ENCODE measurements at places on chromosomes 5 and 9.

- DNase-seq = no peak
These were observed 300.3 kb downstream of the EFNA5 start for GRCh38 chr5:107370396-107370968.

GRCh38 chr5:1431021-1431811, 14.0 kb downstream of the SLC6A3 start:
- DNase-seq = no peak

GRCh38 chr9:88826181-88826580, 165.1 kb upstream of the S1PR3 start:
- DNase-seq = no peak

DNA sequence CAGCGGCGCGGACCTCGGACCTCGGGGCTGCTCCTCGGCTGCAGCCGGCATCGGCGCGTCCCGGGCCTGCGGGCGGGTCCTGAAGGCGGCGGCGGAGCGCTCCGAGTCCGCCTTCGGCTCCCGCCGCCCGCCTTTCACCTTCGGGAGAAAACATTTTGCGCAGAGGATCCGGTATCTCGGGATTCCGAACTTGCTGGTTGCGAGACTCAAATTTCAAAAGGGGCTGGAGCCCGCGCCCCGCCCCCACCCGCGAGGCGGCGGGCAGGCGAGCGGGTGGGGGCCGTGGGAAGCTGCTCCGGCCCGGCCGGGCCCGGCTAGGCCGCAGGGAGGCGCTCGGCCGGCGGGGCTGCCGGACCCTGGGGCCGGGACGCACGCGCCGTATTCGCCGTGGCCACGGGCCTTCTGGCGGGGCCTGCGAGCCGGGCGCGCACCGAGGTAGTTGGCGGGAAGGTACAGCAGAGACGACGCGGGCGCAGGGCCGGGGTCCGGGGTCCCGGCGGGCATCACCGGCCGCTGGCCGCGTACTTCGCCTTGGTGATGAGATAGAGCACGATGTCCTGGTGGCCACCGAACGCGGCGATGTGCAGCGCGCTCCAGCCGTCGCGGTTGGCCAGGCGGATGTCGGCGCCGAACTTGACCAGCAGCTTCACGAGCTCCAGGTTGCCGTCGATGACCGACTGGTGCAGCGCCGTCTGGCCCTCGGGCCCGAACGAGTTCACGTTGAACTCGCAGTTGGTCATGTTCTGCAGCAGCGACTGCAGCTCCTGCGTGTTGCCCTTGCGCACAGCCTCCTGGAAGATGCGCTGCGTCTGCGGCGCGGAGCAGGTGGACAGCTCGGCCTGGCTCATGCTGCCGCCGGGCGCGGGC, 757 bp downstream of the NRARP start:
- no peak for DNase-seq

DNA sequence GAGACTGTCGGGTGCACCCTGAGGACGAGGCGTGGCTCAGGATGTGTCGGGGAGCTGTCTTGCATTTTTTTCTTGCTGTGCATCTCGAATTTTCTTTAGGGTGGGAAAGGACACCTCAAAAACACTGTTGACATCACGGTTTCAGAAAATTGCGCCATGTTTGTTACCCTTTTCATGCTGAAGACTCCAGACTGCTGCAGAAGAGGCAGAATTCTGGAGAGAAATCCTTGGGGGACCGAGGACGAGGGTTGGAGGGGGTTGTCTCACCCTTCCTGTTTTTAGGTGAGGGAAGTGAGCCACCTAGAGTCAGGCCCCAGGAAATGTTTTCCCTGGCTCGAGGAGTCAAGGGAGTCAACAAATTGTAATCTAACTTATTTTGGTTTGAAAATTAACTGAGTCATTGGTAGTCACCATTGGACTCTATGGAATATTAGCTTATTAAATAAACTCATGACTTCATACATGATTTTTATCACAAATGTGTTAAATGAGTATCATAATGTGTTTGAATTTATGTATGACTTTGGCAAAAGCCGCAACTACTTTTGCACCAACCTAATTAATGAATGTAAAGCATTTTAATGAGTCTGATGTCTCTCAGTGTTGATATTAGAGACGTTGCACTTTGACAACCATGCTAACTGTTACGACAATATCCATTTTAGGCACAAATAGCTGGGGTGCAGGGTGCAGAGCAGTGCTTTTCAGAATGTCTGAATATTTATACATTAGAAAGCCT, 724 bp upstream of the LYSMD3 start:
- peak; percentile 35 for DNase-seq

DNA sequence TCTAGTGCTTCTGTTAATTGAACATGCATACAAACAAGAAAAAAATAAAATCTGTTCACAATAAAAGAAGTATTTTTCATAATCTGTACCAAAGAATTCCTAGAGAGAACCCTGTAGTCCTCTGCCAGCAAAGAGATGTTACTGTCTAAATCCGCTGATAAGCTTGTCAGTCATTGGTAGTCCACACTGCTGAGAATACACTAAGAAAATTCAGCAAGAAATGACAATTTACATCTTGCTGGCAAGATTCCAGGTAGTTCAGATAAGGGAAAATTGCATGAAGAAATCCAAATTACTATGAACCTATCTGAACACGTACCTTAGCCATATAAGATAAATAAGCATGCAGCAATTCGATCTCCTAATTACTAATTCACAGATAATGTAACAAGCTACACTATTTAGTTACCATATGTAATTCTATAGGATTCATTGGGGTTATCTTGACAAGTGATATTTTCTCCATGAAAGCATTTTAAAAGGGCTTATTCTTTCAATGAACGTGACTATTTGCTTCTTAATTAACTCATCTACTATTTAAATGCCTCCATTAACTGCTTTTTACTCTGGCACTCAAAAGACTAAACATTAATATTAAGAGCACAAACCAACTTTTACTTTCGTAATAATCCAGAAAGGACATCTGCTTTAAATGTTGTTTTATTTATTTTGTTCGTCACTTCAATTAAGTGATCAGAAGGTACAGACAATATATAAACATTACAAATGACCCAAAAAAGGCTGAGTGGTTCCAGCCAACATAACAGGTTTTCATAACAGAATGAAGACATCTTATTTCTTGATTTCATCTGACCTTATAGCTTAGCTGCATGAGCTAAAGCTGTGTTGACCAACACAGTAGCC, 9.7 kb downstream of the MPDZ start:
- DNase-seq = no peak

DNA sequence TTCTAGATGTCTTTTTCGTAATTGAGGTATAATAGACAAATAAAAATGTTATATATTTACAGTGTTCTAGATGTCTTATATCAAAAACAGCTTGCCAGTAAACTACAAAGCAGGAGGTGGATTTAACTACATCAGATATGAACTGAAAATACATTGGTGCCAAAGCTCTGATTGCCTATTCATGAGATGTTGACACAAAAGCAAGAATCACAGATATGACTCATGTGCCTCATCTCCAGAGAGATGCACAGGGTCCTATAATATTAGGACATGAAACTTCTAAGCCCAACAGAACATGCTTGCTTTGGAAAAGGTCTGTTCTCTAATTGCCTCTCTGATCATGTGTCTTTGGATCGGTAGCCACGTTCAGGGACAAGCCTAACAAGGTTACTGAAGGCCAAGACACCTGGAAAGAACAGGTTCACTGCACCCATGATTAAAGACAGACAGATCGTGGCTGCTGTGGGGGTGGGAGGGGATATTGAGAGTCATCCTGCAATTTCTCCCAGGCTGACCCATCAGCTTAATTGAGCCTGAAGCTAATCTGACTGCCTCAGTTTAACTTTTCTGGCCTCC, 16.8 kb downstream of the ABCA1 start:
- no peak for DNase-seq

GRCh38 chr9:19809422-19810269, 20.8 kb upstream of the SLC24A2 start:
- DNase-seq = no peak

GRCh38 chr5:10445352-10445751, 3.7 kb downstream of the ROPN1L start:
- no peak for DNase-seq

DNA sequence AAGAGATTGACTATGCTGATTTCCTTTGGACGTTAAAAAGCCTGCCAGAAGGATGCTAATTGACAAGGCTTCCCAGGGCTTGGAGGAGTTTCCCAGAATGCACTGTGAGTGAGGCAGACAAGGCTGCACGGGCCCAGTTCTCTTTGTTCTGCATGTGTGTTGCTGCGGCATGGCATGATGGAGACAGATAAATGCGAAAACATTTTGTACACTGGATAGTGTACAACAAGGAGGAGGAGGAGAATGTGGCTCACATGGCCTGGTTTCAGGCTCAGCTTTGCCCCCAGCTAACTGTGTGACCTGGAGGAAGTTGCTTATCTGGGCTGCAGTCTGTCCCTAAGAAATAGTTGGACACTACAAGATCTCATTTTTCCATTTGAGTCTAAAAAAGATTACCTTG, 135.5 kb upstream of the CPEB4 start:
- DNase-seq = no peak

DNA sequence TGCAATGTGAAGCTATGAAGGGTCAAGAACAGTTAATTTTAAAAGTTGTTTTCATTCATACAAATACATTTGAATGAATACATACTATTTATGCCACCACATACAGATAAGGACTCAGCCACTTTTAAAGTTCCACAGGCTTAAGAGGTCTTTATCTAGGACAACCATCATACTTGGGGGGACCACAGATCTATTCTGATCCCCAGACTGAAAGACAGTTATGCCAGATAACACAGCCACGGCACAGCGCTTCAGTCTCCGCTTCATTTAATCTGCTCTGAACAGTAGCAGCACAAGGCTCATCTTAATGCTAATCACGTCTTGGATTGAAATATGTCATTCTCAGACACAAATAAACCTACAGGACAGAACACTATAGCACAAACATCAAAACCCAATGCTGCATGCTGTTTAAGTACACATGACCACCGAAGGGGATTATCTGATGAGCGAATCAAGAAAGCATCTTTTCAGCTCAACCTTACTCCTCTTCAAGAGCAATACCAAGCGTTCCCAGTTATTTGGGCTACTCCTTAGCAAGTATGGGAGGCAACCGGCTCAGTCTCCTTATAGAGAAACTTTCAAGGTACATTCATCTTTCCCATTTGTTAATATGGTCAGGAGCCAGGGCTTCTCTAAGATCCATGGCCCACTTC, 33.3 kb downstream of the PUM3 start:
- DNase-seq = no peak

DNA sequence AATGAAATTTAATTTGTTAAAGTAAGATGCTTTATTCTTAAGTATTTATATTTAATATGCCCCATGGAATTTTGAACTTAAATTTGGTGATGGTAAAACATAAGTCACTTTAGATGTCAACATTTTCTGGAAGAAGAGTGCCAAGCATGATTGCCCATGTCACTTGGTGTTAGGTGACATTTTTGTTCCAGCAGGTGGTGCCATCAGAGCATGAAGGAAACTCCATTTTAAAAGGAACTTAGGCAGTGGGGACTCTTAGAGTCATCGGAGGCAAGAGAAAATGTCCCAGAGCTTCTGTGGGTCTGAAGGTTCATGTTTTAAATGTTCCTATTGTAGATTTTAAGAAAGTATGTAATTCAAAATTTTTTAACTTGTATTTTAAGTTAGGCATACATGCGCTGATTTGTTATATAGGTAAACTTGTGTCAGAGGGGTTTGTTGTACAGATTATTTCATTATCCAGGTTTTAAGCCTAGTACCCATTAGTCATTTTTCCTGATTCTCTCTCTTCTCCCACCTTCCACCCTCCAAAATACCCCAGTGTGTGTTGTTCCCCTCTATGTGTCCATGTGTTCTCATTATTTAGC, 789.3 kb downstream of the SEMA5A start:
- no peak for DNase-seq

DNA sequence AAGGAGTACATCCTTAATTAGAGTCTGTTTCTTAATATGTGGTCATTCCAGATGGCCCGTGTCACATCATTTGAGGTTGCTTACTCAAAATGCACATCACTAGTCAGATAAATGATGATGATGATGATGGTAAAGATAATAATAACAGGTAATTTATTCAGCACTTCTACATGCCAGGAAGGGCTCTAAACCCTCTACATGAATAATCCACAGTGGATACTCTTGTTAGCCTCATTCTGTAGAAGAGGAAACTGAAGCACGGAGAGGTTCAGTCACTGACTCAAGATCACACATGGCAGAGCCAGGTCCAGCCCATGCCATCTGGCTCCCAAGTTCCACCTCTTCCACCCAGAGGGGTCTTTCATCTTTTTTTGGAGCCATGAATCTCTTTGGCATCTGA, 11.7 kb downstream of the SH3PXD2B start:
- DNase-seq = no peak

DNA sequence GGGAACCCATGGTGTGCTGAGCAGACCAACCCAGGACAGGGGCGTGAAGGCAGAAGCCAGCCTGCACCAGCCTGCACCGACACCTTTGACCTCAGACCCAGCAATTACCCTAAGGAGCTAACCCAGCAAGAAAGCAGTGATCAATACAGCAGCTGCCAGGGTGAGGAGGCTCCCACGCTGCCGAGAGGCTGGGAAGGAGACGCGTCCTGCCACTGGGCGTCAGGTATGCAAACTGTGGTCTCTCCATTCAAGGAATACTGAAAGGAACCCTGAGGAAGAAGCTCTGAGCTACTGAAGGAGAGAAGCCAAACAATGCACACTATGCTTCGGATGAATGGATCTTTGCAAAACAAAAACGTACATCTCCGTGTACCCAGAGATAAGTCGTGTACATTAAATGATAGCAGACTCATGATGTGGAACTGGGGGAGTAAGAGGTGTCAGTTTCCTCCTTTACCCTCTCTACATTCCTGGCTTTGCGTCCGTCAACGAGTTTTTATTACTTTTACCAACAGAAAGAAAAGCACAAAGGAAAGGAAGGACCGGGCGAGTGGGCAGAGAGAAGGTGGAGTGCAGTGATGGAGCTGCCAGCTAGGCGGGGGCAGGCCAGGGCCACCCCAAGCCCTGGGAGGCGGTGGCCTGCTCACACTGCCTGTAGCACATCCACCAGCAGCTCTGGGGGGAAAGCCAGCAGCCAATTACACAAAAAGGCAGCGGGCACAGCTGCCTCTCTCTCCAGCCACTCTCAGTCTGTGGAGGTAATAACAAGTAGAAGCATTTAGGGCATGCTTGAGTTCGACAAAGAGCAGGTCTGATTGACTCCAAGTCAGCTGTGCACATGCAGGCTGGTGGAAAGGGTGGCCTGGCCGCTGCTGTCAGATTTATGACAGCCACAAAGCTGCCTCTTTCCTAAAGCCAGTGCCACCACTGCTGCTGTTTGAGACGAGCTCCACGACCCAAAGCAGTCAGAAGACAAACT, 29.3 kb downstream of the RASGEF1C start:
- no peak for DNase-seq

- DNase-seq = no peak
These were observed 8.3 kb upstream of the SUSD3 start for GRCh38 chr9:93050231-93050630.

DNA sequence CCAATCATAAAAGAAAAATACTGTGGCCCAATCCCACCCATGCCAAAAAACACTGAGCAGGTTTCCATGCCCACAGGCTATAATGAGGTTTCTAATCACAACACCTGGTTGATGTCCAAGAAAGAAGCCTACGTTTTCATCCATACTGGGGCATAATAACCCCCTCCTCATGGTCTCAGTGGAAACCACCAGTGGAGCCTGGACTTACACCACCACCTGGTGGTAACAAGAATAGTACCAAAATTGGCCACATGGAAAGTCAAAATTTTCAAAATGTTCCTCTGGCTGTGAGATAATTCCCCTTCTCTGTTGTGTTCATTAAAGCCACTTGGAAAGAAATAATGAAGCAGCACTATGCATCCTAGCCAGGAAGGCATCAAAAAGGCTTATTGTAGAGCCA, 687.3 kb upstream of the ST8SIA4 start:
- DNase-seq = no peak

Measured in activated CD4-positive, CD25-positive, alpha-beta regulatory T cell (primary cell).